ENCODE measurements at places on chromosomes 6 and 20. TPM values are rescaled to one million over a fixed set of nuclear protein-coding genes. Genes with fewer than 3 reads are reported as not detected.
A peak's percentile ranks its signal among the peaks of the same experiment; 100 is the strongest.

Gene BPIFA1
- total RNA-seq, result not detected

Gene PRSS16
- 12.8 TPM for total RNA-seq

Gene BTNL2
- not detected for total RNA-seq

Gene FILIP1
- 4.3 TPM for total RNA-seq

DNA sequence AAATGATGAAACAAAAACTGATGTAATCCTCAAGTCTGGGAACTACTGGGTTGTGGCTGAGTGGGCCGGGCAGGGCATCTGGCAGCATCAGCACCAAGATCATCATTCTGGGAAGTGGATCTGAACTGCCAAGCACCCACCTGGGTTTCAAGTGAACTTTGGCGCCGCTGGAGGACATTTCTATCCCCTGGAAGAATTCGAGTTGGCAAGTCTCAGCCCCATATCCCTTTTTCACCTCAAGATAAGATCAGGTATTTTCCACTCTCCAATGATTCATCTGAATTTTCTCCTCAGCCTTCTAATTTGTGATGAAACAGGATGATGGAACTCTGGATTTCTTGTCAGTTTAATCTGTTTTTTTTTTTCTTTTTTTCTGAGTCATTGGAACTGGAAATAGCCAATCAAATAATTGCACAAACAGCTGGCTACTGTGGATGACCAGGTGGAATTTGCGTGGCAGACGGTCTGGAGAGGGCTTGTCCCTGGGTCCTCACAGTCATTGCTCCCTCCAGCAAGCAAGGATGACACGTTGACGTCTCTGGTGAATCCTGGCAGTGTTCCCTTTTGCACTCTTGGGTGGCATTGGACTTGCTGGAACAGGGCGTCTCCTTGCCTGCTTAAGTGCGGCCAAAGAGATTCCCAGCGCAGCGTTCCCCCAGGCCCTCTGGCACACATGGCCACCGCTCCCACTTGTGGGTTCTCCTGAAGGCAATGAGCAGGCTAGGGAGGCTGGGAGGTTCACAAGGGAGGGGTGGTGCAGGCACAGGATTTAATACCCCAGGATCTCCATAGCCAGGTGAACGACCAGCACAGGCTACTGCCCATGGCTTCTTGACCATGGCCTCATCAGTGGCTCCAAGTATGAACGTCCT lies 80.4 kb downstream of the DHX35 start:
- no peaks in the 10 kb centered on the region for H3K4me1 ChIP-seq
- no peaks in the 10 kb centered on the region for H3K27me3 ChIP-seq
- no peaks in the 10 kb centered on the region for H3K36me3 ChIP-seq
- H3K27ac ChIP-seq, result peak overlapping the region; percentile 57
- H3K4me3 ChIP-seq, result no peak overlapping the region

GRCh38 chr6:4664117-4664626 lies 112.0 kb upstream of the CDYL start:
- no peaks in the 10 kb centered on the region for H3K4me1 ChIP-seq
- no peak overlapping the region for H3K4me3 ChIP-seq
- H3K36me3 ChIP-seq, result no peaks in the 10 kb centered on the region
- H3K27me3 ChIP-seq, result no peaks in the 10 kb centered on the region
- peak; percentile 44 for DNase-seq

- DNase-seq, result no peak
- H3K36me3 ChIP-seq, result no peaks in the 10 kb centered on the region
- H3K27ac ChIP-seq, result no peak overlapping the region
- no peaks in the 10 kb centered on the region for H3K27me3 ChIP-seq
- peaks cover 2% of the 10 kb centered on the region for H3K4me1 ChIP-seq
- H3K4me3 ChIP-seq, result no peak overlapping the region
These were observed 29.3 kb upstream of the EZR start for GRCh38 chr6:158848490-158848895.

GRCh38 chr20:62230696-62231095 lies 7.6 kb upstream of the OSBPL2 start:
- H3K27ac ChIP-seq, result no peak overlapping the region
- peaks cover 20% of the 10 kb centered on the region for H3K27me3 ChIP-seq
- H3K4me1 ChIP-seq, result no peaks in the 10 kb centered on the region
- no peak overlapping the region for H3K4me3 ChIP-seq
- H3K36me3 ChIP-seq, result no peaks in the 10 kb centered on the region

DNA sequence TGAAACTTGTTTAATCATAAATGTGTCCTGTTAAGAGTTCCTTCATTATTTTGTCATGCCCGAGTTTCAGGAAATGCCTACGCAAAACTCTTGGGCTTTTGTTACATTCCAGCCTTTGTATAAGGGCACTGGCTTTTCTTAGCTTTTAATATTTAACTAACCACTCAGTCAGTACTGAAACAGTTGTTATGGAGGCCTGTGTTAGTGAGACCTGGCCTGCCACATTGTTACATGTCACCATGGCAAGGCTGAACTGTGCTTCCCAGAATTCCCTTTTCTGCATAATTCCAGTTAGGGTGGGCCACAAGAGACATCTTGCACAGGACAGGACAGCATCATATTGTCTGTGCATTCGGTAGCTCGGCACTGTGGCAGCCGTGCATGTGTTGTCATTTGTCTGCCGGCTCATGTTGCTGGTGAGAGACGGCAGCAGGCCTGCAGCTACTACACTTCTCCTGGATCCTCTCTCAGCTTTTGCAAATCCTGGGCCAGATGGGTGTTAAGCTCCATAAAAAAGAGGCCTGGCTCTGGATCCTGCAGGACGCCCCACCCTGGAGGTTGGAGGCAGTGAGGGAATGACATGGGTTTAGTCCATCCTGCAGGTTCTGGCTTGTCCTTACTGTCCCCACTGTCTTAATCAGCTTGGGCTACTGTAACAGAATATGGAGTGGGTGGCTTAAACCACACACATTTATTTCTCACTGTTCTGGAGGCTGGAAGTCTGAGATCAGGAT lies 128.8 kb upstream of the DTNBP1 start:
- H3K4me3 ChIP-seq, result no peak overlapping the region
- H3K4me1 ChIP-seq, result no peaks in the 10 kb centered on the region
- DNase-seq, result no peak
- no peaks in the 10 kb centered on the region for H3K27me3 ChIP-seq
- no peak overlapping the region for H3K27ac ChIP-seq
- no peaks in the 10 kb centered on the region for H3K36me3 ChIP-seq

DNA sequence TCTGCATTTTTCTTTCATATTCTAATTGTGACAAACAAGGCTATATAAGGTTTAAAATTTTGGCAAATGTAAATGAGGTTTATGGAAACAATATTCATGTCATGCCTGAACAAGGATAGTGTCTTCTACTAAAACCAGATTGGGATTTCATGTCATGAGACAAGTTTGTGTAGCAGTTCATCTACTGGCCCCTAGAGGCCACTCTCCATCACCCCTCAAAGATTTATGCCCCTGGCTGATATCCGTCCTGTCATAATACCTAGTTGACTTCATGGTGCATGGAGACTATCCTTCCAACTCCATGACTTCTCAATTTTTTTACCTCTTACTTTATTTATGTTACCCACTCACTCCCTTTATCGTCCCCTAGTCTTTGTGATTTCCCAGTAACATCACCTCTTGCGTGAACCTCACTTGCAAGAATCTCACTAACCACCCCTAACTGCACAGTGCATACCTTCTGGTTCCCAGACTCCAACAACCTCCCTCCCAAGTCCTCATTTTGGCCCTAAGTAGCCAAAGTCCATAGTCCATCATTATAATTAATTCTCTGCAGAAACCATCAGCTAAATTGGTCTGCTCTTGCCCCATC lies 179.8 kb downstream of the TASP1 start:
- no peak overlapping the region for H3K4me3 ChIP-seq
- no peaks in the 10 kb centered on the region for H3K36me3 ChIP-seq
- H3K27me3 ChIP-seq, result no peaks in the 10 kb centered on the region
- DNase-seq, result no peak
- no peaks in the 10 kb centered on the region for H3K4me1 ChIP-seq

DNA sequence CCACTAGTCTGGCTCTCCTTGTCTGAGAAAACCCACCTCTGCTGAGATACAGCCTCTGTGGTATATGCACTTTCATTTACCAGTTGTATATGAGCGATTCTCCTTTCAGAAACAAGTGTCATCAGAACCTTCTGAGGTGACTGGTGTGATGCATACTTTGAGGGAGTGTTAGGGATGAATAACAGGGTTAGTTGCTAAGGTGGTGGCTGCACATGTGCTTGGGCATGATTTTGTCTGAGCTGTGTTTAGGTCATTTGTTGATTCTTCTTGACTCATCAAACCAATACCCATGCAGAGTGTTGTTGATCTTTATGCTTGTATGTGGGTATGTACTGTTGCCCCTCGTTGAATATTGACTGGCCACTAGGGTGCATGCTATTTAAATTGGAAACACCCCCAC lies 25.7 kb downstream of the DTD1 start:
- no peak overlapping the region for H3K4me3 ChIP-seq
- no peaks in the 10 kb centered on the region for H3K36me3 ChIP-seq
- H3K27ac ChIP-seq, result no peak overlapping the region
- no peaks in the 10 kb centered on the region for H3K27me3 ChIP-seq
- no peak for DNase-seq
- H3K4me1 ChIP-seq, result no peaks in the 10 kb centered on the region

DNA sequence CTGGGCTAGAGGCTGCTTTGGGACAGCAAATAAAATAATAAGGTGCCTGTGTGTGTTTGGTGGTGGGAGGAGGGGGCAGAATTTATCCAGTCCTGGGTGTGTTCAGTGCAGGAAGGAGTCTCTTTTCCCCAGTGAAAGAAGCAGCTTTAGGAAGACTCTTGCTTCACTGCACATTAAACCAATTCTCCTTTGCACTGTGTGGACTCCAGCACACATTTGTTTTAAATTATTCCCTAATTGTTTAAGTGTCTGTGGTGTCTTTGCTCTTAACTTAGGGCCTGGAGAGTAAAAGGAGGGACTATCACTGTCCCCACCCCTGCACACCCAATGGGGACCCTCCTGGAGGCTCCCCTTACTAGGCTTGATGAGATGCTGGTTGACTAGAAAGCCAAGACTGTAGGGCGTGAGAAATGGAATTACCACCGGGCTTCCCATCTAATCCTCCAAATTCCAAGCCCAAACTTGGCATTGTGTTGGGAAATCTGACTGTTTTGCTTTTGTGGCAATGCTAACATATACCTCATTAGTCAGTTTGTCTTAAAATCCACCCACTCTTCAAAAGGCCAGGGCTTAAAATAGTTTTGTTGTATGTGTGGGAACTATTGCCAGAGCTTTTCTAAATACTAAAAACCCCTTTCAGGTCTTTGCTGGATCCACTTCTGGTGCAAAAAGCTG lies 13.5 kb upstream of the DAAM2 start:
- no peak overlapping the region for H3K27ac ChIP-seq
- H3K4me1 ChIP-seq, result no peaks in the 10 kb centered on the region
- H3K27me3 ChIP-seq, result no peaks in the 10 kb centered on the region
- no peak for DNase-seq
- H3K36me3 ChIP-seq, result no peaks in the 10 kb centered on the region

GRCh38 chr20:675033-675452 lies 559 bp downstream of the SCRT2 start:
- peak overlapping the region; percentile 28 for H3K4me3 ChIP-seq
- H3K27me3 ChIP-seq, result peaks cover 83% of the 10 kb centered on the region
- DNase-seq, result no peak
- no peak overlapping the region for H3K27ac ChIP-seq
- H3K4me1 ChIP-seq, result peaks cover 3% of the 10 kb centered on the region

GRCh38 chr6:97150932-97151331 lies 132.1 kb downstream of the MMS22L start:
- no peaks in the 10 kb centered on the region for H3K4me1 ChIP-seq
- H3K4me3 ChIP-seq, result no peak overlapping the region
- H3K36me3 ChIP-seq, result no peaks in the 10 kb centered on the region
- no peaks in the 10 kb centered on the region for H3K27me3 ChIP-seq
- no peak overlapping the region for H3K27ac ChIP-seq

- H3K27ac ChIP-seq, result no peak overlapping the region
- no peaks in the 10 kb centered on the region for H3K36me3 ChIP-seq
- H3K27me3 ChIP-seq, result no peaks in the 10 kb centered on the region
- DNase-seq, result no peak
- H3K4me1 ChIP-seq, result no peaks in the 10 kb centered on the region
These were observed 65.5 kb downstream of the SYNJ2 start for GRCh38 chr6:158047127-158047518.

GRCh38 chr6:89022798-89023197 lies 57.8 kb upstream of the PNRC1 start:
- H3K36me3 ChIP-seq, result no peaks in the 10 kb centered on the region
- no peak overlapping the region for H3K27ac ChIP-seq
- H3K27me3 ChIP-seq, result no peaks in the 10 kb centered on the region
- H3K4me3 ChIP-seq, result no peak overlapping the region
- no peak for DNase-seq

- no peaks in the 10 kb centered on the region for H3K27me3 ChIP-seq
- no peaks in the 10 kb centered on the region for H3K36me3 ChIP-seq
- H3K27ac ChIP-seq, result no peak overlapping the region
These were observed 106.3 kb upstream of the LY86 start for GRCh38 chr6:6482256-6482655.
